ENCODE measurements at places on chromosomes 13 and 19.
A peak's percentile ranks its signal among the peaks of the same experiment; 100 is the strongest.

DNA sequence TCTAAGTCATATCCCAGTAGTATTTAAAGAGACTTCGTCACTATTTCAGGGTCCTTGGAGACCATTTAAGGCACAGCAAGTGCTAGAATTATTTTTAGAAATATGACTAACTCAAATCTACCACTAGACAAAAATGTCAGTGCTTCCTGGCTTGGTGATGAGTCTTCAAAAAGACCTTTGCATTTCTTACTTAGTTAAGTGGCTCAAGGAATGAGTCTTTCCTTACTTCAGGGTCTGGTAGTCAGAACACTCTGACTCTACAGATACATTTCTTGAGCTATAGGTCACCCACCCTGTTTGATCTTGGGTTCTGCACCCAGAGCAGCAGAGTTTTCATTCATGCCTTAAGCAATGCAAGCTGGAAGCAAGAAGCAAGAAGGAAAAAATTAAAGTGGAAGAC lies 191.0 kb upstream of the HTR2A start:
- no peak overlapping the region for H3K4me3 ChIP-seq
- DNase-seq, result no peak
- no peaks in the 10 kb centered on the region for H3K36me3 ChIP-seq

DNA sequence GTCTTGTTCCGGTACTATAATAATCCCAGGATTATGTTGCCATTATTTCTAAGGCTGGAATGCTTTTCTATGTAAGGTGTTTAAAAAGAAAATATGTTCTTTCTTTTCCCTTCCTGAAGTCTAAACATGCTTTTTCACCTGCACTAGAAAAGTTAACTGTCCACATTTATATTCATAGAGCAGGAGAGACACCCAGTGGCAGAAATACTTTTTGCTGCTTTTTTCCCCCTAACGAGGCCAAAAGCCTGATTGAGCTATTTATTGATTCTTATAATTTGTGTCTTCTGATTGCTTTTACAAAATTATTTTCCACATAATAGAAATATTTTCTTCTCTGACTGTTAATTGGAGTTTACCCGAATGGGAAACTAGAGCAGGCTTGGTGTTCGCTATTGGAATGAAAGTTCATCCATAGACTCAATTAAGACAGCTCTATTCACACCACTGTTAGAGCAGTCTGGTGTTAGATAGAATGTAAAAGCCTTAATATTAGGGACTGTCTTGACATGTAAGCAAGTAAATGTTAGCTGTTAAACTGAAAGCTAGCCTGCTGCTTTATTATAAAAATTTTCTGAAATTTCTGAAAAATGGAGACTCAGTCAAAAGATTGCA lies 15.8 kb downstream of the GPR180 start:
- H3K36me3 ChIP-seq, result no peaks in the 10 kb centered on the region
- DNase-seq, result no peak
- no peak overlapping the region for H3K4me3 ChIP-seq

GRCh38 chr19:18427743-18428113 lies 8.5 kb downstream of the SSBP4 start:
- H3K36me3 ChIP-seq, result no peaks in the 10 kb centered on the region
- H3K27ac ChIP-seq, result peak overlapping the region; percentile 81
- no peaks in the 10 kb centered on the region for H3K27me3 ChIP-seq
- no peak overlapping the region for H3K4me3 ChIP-seq
- peaks cover 82% of the 10 kb centered on the region for H3K4me1 ChIP-seq

DNA sequence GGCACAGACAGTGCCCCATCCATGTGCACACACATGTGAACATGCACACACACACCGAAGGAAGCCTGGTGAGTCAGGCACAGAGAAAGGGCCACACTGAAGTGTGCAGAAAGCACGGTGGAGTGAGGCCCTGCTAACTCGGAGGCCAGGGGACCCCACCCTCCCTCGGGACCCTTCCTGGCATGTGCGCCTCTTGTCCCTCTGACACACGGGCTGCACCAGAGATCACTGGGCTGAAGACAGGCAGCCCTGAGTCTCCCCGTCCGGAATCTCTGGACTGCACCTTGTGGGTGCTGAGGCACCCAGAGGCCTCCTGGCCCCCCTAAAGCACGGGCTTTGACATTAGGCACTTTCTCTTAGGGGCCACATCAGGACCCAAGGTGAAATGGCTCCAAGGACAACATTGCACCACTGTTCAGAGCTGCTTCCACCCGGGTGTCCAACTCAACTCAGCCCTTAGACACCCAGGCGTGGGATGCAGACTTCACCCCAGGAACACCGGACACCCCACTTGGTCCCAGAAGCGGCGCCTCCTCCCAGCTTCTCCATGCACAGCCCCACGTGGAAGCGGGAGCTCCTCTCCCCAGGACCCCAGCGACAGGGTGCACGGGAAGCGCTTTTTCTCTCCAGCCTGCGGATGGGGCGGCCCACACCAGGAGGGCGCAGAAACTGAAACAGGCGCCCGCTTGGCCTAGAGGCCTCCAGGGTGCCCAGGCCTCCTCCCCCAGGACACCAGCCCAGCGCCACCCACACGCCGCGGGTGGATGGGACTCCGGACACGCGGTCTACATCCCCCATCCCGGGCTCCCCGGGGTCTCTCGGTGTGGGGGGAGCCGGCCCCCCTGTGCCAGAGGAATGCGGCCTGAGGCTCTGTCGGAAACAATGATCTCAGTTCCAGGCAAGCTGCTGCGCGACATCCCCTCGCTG lies 90.2 kb downstream of the SPACA7 start:
- H3K36me3 ChIP-seq, result no peaks in the 10 kb centered on the region
- H3K4me3 ChIP-seq, result no peak overlapping the region
- no peak overlapping the region for H3K27ac ChIP-seq
- no peaks in the 10 kb centered on the region for H3K4me1 ChIP-seq
- DNase-seq, result peak; percentile 62

- no peak overlapping the region for H3K4me3 ChIP-seq
- DNase-seq, result no peak
- H3K4me1 ChIP-seq, result no peaks in the 10 kb centered on the region
- no peaks in the 10 kb centered on the region for H3K36me3 ChIP-seq
- H3K27me3 ChIP-seq, result no peaks in the 10 kb centered on the region
Observed at GRCh38 chr19:54921082-54921481, 15.1 kb downstream of the NCR1 start.

GRCh38 chr19:44643605-44644401 lies at the start of gene PVR:
Gene PVR, plus strand, starts transcription at chr19:44643910. Its CDS starts 187 bp downstream, at chr19:44644097.
- no peak for DNase-seq
- peak within 1 kb of the TSS; percentile 76 for H3K4me3 ChIP-seq
- peaks cover 25% of the 10 kb centered on the region for H3K4me1 ChIP-seq

Data from vagina (tissue), 2 donors.